ENCODE measurements at places on chromosomes 2 and 18. TPM values are rescaled to one million over a fixed set of nuclear protein-coding genes. Genes with fewer than 3 reads are reported as not detected.

DNA sequence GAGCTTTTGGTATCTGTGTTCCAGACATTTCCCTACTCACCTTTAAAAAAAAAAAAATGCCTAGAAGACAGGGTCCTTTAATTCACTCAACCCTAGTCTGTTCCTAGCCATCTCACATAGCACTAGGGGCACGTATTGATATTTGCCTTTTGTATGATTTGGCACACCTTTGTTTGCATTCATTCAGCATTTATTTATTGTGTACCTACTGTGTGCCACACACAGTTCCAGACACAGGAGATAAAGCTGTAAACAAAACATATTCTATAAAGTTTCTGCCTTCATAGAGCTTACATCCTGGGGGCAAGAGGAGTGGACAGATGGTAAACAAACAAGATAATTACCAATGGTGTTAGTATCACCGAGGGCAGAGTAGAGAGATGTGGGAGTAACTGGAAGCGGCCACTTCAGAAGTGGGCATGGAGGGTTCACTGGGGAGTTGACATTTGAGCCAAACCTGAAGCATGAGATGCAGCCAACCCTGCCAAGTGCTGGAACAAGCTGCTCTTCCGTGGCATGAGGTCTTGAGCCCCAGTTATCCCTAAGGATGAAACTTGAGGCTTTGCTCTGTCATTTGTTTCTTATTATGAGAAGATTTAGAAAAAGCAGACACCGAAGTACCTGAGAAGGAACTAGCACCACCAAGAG is 18.2 kb downstream of the MAPRE2 start:
- DNase-seq: no peak

ABCB11 gene
- total RNA-seq: 0.23 TPM

AMER3 gene
- total RNA-seq: 0.03 TPM

DNA sequence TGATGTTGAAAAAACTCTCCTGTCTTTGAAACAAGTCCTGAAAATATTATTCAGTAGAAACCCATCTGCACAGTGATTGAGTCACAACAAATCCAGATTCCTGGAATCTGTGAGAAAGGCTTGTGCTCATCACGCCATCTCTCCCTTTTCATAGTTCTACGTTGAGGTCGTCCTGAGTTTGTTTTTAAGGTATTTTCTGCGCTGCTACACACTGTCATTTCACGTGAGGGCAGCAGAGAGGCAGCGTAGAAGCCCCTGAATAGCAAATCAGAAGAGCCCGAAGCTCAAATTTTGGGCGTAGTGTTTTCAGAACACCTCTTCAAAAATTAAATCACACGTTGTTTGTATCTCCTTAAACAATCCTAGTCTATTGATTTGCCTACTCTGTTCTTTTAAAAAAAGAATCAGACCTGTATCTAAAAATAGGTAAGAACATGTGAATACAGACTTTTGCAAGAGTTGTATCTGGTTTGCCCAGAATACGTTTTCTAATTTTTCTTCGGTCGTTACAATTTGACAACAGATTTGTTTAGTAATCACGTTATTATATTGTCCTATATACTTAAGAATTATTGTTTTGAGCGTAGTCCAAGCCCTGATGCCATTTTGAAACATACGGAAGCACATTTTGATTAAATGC is 61.6 kb upstream of the SLC38A11 start:
- DNase-seq: no peak

- no peak for DNase-seq
These were observed 484.0 kb downstream of the SATB2 start for GRCh38 chr2:198973785-198974184.

CDH19 gene
- 4.0 TPM for total RNA-seq

DNA sequence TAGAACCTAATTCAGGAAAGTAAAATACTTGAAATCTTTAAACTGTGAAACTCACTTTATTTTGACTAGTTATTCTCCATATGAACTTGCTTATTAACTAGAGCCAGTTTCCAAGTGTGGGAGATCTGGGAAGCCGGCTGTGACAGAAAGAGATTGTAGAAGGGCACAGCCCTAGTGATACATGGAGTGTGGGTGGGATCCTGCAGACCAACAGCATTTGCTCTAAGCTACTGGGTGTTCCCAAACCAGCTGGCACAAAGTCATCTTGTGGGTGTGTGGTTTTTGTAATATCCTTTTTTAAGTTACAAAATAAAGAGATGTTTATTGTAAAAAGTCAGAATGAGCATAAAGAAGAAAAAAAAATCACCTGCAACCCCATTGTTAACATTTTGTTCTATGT is 3.4 kb downstream of the DUSP19 start:
- DNase-seq: no peak

PDCD1 gene
- total RNA-seq: 1.5 TPM

UGT1A6 gene
- total RNA-seq: 6.3 TPM

FMNL2 gene
- total RNA-seq: 24.7 TPM

DNA sequence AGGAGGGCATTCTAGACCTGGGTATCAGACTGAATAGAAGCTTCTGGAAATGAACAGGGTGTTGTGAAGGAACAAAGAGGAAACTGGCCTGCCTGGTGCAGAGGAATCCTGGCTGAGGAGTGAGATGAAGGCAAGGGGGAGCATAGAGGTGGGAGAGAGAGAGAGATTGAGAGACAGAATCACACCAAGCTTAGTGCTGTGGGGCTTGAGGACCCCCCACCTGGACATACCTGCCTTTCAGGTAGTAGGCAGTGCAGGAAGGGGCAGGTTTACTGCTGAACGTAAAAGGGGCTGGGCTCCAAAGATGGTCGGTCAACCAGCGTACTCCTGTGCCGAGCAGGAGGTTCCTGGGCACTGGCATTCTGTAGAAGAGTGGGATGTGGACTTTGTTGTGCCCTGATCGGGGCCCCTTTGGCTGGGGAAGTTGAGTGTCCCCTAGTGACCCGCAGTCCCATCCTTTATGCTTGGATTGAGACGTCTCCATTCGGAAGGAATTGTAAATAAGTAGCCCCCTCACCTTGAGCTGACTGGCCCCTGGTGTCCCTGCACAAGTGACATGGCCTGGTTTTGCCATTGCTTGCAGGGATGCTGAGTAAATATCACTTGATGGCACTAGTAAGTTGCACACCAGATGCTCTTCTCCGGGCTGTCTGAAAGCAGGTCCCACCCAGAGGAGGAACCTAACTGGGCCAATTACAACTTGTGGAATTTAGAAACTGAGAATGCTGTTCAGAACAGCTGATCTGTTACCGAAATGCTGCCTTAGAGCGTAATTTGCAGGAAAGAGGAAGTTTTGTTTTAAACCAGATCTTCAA is 1.4 kb downstream of the UBE2F start:
- peak; percentile 63 for DNase-seq

- DNase-seq: no peak
These were observed 53.6 kb upstream of the LAPTM4A start for GRCh38 chr2:20104900-20105545.

- DNase-seq: no peak
These were observed 23.9 kb upstream of the FHL2 start for GRCh38 chr2:105422801-105423200.

GRCh38 chr2:5777131-5777535 is 84.9 kb downstream of the SOX11 start:
- DNase-seq: no peak

DNA sequence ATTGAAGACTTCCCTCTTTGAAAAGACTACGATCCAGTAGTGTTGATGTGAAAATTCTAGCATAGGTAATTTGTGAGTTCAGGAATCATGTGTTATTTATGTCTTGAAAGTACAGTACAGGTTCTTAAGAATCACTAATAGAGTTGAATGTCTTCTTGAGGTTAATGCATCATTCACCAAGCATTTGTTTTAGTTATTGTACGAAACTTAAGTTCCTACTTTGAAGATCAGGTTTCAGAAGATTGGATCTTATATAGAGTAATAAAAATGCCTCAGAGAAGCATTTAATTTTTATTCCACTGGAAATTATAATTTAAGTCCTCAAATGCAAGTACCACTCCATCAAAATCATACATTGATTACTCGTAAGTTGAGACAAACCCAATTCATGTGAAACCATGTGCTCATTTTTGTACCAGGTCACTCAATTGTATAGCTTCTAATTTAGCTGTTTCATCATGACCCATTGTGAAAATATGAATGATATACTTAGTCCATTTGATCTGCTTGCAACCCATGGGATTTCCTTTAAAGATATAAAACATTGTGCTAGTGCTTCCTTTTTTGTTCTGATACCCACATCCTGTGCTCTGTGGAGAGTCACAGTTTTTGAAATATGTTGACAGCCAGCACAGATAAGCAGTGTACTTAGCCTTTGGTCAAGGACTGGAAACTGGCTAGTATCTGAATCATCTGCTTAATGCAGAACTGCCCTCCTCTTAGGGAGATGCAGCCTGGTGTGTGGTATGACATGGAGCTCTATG is 22.5 kb upstream of the RAB27B start:
- DNase-seq: no peak

- DNase-seq: no peak
These were observed 49.7 kb downstream of the CYRIA start for GRCh38 chr2:16615687-16616615.

ANKRD30B gene
- total RNA-seq: not detected
